Thoracic aorta (tissue), 2 donors: ENCODE measurements at places on chromosomes 3 and 15.

DNA sequence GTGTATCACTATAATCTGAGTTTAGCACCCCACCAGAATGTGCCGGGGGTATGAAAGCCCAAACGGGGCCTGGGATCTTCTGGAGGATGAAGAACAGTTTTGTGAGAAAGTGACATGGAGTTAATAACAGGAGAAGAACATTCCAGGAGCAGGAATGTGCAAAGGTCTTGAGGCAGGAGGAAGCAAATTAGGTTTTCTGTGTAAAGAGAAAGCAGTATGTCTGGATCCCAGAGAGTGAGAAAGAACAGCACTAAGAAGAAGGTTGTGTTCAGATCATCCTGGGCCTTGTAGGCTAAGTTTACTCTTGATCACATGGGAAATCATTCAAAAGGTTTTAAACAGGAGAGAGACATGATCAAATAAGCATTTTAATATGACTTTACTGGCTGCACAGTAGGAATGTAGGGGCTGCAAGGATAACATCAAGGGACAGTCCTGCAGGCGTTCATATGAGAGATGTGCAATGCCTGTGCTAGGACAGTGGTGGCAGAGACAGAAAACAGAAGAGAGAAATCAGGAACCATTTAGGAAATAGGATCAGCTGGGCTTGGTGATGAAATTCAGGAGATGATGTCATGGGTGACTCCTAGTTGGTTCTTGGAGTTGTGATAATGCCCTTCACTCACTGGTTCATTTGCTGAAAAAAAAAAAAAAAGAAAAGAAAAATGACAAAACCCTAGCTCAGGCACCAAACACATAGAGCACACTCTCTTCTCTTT lies 113.5 kb downstream of the TNIK start:
- DNase-seq, result no peak

DNA sequence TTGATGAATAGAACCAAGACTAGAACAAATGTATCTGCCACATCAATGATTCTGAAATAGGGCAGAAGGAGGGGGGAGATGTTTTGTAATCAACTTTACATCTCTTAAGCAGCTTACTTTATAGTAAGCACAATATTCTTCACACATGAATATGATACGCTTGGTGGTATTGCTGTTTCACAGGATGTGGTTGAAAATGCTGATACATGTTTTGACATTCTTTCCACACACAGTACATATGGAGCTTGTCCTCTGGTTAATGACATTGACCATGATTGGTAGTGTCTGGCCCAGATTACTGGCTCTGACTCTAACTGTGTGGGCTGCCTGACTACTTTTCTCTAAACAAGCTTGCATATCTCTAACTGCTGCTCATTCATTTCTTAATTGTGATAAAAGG lies 168.9 kb downstream of the KLHL25 start:
- no peak for DNase-seq

GRCh38 chr3:69855436-69856162 lies 116.3 kb downstream of the MITF start:
- DNase-seq, result no peak

DNA sequence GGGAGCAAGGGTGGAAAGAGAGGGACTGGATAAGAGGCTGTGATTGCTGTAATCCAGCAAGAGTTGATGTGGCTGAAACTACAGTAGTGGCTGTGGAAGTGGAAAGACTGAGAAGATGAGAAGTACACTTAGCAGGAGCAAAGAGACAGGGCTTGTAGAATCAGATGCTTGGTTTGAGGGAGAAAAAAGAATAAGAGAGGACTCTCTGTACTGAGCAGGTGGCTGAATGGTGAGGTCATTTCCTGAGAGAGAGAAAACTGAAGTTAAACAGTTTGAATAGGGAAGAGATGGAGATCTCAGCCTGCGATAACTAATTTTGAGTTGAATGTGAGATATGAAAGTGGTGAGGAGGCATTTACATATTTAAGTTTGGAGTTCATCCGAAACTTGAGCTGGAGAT lies 95.8 kb upstream of the SLC25A36 start:
- no peak for DNase-seq

DNA sequence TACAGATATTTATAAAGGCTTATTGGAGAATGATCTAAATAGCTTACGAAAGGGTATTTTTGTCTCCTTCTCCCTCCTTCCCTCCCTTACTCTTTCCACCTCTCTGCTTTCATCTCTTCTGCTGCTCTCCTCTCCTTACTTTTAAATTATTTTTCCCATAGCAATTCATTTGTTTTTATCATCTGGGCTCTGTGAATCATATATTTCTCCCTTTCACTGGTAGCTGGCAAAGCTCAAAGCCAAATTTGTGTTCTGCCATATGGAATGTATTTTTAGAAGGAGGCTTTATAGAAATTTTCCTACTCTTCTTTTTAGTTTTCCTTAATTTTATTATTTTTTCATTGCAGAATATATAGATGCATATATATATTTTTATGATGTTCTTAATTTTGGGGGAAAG lies 385.8 kb downstream of the C3orf38 start:
- DNase-seq, result no peak

DNA sequence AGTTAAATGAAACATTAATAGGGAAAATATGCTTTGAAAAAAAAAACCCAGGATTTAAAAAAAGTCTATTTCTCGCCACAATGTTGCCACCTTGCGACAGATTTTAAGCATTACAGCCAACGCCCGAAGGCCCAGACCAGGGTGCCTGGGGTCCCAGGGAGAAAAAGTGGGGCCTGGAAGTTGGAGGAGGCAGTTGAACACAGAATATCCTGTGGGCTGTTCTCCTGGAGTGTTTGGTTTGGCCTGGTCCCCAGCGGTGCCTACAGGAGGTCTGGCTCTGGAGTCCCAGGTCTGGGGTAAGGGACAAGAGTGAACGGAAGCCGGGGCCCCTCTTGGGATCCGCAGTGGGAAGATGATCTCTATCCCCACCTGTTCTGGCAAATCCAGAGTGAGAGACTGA lies 3.4 kb downstream of the RNU6-1 start:
- DNase-seq, result no peak

- no peak for DNase-seq
Measured at GRCh38 chr15:71708051-71708429, 102.3 kb upstream of the NR2E3 start.

- no peak for DNase-seq
Measured at GRCh38 chr15:62298811-62299210, 133.7 kb upstream of the C2CD4B start.

GRCh38 chr3:126116526-126116925 lies 32.6 kb upstream of the SLC41A3 start:
- DNase-seq, result no peak

- no peak for DNase-seq
Measured at GRCh38 chr3:31936420-31937060, 44.5 kb downstream of the OSBPL10 start.

- no peak for DNase-seq
Measured at GRCh38 chr3:76212679-76213078, 427.3 kb upstream of the ZNF717 start.
